Right renal pelvis (tissue), 4 donors: ENCODE measurements at places on chromosomes 3 and 15.

GRCh38 chr3:55611121-55611520 is 124.0 kb upstream of the WNT5A start:
- DNase-seq: no peak

GRCh38 chr3:184368116-184368515 is 6.6 kb downstream of the POLR2H start:
- no peak for DNase-seq

GRCh38 chr15:66763186-66764071 is 61.4 kb downstream of the SMAD6 start:
- no peak for DNase-seq

- DNase-seq: no peak
Observed at GRCh38 chr3:15217011-15217671, 11.1 kb downstream of the CAPN7 start.
